ENCODE measurements at places on chromosomes 4 and X.
A peak's percentile ranks its signal among the peaks of the same experiment; 100 is the strongest.

- DNase-seq, result no peak
Measured at GRCh38 chr4:113040793-113041192, 8.7 kb upstream of the ANK2 start.

GRCh38 chr4:127000110-127000509 lies 632.6 kb upstream of the INTU start:
- DNase-seq, result no peak

- peak; percentile 4 for DNase-seq
Measured at GRCh38 chr4:173752610-173753230, 222.7 kb upstream of the HAND2 start.

DNA sequence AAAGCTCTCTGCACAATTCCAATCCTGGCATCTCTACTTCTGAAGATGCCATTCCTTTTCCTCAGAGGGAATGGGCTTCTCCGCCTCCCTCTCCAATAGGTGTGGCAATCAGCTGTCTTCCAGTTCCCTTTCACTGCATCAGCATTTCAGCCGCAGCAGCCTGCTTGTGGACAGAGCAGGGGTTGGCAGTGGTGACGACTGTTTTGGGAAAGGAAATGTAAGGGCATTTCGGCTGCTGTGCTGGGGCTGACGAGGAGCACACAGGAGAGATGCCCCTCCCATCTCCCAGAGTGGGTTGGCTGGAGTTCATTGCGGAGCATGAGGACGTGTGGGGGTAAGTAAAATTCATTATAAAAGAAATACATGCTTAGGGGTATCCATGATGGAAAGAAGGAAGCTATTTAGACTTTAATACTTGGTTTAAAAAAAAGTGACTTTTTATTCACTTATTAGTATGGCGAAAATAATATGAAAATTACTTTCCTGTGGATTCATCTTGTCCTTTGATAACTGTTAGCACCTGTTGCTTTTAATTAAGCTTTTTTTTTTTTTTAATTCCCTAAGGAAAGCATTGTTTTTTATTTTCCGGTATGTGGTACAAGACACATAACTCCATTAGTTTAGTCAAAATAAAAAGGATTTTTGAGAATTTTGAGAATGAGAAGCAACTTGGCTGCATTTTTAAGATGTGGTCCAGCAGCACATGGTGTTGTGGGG lies at the start of gene LIMCH1:
Gene LIMCH1 (plus strand): TSS at position 141 of the 717 bp plus-strand sequence. CDS start 67,839 bp downstream, outside the sequence.
- DNase-seq, result no peak

DNA sequence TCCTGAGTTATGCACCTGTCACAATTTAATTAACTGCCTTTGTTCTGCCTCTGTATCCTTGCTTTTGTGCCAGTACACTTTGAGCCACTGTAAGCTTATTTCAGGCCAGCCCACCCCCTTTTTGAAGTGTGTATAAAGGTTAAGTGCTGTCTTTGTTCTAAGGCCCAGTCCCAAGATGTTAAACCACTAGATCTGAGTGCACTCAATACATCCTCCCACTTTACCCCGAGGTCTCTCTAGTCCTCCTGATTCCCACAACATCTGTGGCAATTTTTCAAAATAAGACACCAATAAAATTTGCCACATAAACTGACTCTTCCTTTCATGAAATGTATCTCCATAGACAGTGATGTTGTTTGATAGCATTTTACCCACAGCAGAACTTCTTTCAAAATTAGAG lies 124.1 kb upstream of the SPIN4 start:
- DNase-seq, result no peak

DNA sequence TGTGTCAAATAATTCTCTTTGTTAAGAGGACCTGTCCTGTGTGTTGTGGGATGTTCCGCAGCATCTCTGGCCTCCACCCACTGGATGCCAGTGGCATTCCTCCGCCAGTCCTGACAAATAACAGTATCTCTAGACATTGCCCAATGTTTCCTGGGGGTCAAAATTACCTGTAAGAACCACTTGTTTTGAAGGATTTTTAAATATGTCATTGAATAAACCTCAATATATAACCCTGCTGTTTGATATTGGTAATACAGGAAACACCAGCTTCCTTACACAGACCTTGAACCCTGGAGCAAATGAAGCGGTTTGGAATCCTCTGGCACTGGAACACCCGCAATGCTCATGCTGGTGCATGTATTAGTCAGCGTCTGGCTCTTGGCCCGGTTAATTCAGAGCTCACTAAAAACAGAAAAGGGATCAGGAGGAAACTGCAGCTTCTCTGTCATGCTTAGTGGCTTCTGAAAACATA lies 101.3 kb downstream of the TBL1X start:
- DNase-seq, result no peak

DNA sequence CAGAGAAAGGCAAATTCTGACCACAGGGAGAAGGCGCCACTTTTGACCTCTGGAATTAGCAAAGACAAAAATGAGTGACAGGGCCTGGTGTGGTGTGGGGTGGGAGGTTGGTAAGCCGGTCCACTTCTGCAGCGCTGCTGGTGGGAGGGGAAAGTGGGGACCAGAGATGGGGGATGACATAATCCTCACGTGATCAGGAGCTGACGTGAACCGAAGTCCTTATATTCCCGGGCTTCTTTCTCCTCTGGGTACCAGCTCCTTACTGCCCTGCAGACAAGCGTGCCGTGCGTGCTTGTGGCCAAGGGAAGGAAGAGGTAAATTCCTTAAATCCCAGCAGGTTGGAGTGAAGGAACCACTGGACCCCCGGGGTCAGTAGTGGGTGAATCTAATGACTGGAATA lies at the start of gene TCEAL7:
Gene TCEAL7 (plus strand): TSS at position 249 of the 400 bp plus-strand sequence. CDS start 1,165 bp downstream, outside the sequence.
- DNase-seq, result no peak
